ENCODE measurements at places on chromosomes 12 and 14.

GRCh38 chr12:22250762-22251161 lies 83.7 kb downstream of the ST8SIA1 start:
- no peak for DNase-seq

- DNase-seq: no peak
Observed at GRCh38 chr14:28763751-28764256, 2.8 kb upstream of the FOXG1 start.

GRCh38 chr14:97280526-97280925 lies 483.3 kb downstream of the VRK1 start:
- no peak for DNase-seq

DNA sequence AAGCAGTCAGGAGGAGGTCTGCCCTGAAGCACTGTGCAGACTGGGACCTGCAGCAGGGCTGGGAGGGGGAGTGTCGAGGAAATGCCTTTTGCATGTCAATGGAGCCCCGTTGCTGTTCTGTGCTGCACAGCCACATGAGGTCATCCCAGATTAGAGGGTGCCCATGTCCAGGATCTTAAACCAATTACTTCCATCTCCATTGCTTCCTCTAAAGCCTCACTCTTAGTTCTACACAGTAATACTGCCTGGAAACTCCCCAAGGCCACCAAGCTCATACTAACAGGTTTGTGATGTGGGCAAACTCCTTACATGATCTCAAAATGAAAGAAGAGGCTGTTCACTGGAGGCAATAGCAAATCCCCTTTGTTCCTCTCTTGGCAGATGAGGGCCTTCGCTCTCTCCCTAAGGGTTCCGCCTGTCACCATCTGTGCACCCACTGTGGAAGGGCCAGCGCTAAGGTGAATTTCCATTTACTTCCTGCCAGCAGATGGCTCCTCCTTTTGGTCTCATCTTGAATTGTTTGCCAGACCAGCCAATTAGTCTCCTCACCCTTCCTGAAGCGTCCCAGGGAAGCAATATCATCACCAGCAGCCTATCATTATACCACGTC lies 35.4 kb upstream of the LTA4H start:
- DNase-seq: no peak

DNA sequence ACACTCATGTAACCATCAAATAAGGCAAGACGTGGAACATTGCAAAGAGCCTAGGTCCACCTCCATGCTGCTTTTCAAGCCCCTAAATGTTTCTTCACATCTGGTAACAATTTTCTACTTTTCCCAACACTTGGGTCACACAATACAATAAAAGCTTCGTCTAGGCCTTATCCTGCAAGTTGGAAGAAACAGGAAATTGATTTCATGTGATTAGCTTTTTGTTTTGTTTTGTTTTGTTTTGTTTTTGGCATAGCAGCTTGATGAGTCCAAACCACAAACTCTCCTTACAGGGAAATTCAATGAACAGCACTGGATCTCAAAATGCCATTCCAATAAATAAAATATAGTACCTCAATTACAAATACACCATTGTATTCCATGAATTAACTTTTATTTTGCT lies 19.3 kb downstream of the TAS2R50 start:
- DNase-seq: no peak

DNA sequence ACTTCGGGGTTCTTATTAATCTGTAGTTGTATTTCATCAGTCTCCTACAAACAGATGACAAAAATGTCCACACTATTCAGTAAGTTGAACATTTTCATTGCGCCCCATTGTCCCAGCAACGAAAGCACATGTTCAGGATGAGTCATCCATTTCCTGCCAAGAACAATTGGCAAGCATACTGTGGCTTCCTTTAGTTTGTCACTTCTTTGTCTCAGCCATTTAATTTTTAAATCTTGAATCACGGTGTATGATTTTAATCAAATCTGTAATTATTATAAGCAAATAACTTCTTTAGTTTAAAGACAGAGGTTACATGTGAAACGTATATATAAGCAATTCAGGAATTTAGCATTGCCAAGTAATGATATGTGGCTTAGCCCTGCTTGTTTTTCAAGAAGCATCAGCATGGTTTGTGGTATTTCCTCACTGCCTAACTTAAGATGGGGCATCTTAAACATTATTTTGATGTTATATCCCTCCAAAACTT lies 211.3 kb upstream of the KRR1 start:
- DNase-seq: peak; percentile 77

DNA sequence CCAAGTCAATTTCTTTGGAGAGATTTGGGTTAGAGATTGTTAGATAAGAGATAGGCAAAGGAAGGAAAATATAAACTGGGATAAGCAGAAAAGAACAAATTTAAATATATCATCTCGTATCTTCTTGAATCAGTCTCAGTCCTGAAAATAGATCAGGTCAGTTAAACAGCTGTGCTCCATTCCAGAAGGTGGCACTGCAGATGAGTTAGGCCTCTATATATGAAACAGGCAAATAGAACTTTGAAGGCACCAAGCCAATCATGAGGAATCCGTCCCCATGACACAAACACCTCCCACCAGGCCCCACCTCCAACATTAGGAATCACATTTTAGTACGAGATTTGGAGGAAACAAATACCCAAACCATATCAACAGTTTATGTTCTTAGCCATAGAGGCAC lies 605.5 kb upstream of the USP15 start:
- no peak for DNase-seq

DNA sequence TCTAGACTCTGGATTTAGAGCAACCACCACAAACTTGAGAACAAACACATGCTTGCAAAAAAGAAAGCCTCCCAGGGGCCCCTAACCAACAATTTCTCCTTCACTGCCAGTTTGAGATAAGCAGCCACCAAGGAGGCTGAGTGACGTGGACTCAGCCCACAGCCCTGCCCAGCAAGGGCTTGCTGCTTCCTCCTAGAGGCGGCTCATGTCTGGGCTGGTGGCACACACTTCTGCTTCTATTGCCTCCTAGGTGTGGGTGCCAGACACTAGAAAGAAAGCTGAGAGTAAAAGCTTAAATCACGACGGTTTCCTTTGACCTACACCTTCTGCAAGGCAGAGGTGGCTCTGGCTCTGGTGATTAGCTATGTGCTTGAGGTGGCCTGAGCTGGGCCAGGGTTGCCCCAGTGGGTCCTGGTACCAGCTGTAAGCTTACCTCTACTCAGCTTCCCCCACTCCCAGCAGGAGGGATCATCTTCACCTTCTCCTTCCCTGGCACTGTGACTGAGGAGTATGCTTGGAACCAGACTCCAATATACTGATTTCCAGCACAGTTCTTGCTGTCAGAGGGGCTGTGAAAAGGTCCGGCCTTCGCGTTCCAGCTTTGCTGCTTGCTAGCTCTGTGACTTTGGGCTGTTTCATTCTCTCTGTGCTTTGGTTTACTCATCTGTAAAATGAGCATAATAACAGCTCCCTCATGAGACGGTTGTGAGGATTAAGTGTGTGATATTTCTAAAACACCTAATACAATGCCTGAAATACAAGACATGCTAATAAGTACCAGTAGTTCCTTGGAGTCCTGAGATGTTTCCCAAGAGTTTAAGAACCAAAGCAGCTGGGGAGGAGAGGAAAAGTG lies 89.7 kb upstream of the PARP11 start:
- peak; percentile 84 for DNase-seq
